NCI-H748 treated with DMSO at 0.1 percent for 48 hours (cell line): ENCODE measurements at places on chromosomes 1 and 21.

GRCh38 chr1:201060586-201060985 lies 37.1 kb upstream of the KIF21B start:
- DNase-seq: no peak

- DNase-seq: no peak
These were observed 129.9 kb upstream of the NEGR1 start for GRCh38 chr1:72412286-72412685.

- DNase-seq: no peak
These were observed 47.3 kb upstream of the COL18A1 start for GRCh38 chr21:45357436-45358260.

- no peak for DNase-seq
These were observed 628.3 kb downstream of the MATN1 start for GRCh38 chr1:30095051-30095450.

- DNase-seq: no peak
These were observed 194.6 kb upstream of the LMO4 start for GRCh38 chr1:87134061-87134460.

- no peak for DNase-seq
These were observed 221.1 kb upstream of the PBX1 start for GRCh38 chr1:164337885-164338284.

GRCh38 chr1:234722270-234722704 lies 112.3 kb upstream of the IRF2BP2 start:
- no peak for DNase-seq

DNA sequence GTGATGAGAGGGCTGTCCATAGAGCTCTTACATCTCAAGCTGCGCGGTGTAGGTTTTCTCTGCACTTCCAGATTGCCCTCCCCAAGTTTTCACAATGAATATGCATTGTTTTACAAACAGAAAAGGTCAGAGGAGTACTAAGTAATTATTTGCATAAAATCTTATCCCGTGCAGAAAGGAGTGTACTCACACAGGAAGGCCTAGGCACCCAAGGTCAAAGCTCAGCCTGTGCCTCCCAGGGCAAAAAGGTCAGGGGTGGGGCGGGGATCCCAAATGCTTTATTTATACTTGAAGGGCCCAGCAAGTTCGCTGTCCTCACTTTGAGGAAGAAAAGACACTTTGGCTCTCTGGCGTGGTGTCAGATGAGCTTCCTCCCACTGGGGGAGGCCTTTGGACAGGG lies 10.3 kb upstream of the KCNE1 start:
- DNase-seq: no peak

DNA sequence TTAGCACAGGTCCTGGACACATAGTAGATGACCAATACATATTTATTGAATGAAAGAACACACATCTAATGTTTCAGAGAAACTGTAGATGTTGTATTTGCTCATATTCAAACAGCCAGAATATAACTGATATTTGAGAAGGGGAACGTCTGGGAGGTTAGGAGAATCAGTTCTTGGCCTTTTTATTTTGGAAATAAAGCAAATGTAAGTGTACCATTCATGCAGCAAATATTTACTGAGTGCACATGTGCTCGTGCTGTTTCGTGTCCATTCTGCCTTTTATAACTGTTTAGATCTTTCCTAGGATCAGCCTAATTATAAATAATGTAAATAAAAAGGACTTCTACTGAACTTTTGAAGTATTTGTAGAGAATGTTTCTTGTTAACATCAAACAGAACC lies 103.8 kb downstream of the GREM2 start:
- DNase-seq: no peak

DNA sequence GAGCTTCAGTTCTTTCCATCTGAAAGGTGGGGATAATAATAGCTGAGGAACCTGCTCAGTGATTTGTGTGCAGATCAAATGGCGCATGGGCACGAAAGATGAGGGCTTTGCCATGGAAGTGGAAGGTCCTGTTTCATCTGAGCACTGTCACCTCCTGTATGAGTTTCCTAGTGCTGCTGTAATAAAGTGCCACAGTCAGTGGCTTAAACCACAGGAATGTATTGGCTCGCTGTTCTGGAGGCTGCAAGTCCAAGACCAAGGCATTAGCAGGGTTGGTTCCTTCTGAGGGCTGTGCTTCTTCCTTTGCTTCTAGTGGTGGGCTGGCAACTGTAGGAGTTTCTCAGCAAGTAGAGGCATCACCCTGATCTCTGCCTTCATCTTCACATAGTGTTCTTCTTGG lies 51.1 kb upstream of the RBM15 start:
- DNase-seq: no peak

GRCh38 chr1:234197839-234198238 lies 175.4 kb upstream of the COA6 start:
- no peak for DNase-seq

- no peak for DNase-seq
These were observed at the start of gene ADAMTS4 for GRCh38 chr1:161198897-161199431. Gene ADAMTS4 (minus strand): TSS chr1:161199054. CDS start chr1:161198627, 427 bp downstream.

- DNase-seq: no peak
These were observed 26.4 kb downstream of the FAAH start for GRCh38 chr1:46420533-46420915.

GRCh38 chr1:184698016-184698415 lies 56.6 kb downstream of the EDEM3 start:
- no peak for DNase-seq

DNA sequence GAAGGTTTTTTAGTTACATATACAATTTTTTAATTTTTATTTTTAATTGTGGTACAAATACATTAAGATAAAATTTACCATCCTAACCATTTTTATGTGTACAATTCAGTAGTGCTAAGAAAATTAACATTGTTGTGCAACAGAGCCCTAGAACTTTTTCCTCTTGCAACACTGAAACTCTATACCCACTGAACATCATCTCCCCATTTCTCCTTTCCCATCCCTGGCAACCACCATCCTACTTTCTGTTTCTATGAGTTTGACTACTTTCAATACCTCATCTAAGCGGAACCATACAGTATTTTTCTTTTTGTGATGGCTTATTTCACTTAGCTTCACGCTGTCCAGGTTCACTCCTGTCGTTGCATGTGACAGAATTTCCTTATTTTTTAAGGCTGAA lies 54.1 kb downstream of the PALMD start:
- no peak for DNase-seq

DNA sequence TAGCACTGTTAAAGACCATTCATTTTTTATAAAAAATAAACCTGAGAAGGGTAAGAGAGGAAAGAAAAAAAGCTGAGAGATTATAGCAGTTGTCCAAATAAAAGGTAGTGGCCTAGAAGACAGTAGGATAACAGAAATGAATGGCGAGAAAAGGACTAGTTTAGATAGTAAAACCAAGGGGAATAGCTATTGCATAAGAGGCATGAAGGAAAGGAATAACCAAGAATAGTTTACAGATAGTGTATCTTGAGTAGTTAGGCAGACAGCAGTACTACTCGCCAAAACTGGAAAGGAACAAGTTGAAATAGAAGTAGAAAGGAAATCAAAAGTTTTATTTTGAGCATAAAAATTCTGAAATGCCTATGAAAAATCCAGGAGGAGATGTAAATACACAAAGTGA lies 70.5 kb downstream of the EIF4G3 start:
- DNase-seq: no peak

DNA sequence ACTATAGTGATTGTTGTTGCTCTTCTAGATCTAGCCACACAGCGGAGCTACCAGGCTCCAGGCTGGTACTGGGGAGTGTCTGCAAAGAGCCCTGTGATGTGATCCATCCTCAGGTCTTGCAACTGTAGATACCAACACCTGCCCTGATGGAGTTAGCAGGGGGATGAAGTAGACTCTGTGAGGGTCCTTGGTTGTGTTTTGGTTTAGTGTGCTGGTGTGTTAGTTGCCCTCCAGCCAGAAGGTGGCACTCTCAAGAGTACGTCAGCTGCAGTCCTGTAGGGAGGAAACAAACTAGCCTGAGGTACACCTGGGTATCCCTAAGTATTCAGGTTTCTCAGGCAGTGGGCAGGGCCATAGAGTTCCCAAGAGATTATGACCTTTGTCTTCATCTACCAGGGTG lies 81.2 kb upstream of the TMPRSS2 start:
- DNase-seq: no peak

DNA sequence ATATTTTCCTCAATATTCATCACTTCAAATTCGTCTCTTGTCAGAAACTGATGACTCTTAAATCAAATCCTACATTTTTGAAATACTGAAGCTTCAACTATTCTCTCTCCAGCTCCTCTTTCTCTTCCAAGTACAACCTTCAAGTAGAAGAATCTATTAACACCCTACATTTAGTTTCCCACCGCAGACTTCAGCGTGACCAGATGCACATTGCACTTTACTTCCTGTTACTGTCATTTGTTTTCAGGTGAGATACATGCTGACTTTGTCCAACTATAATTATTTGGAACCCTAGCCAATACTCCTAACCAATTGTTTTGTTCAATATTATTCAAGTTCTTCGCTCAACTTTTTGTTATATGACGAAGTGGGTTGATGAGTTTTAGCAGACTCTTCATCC lies 116.0 kb downstream of the MRPL39 start:
- no peak for DNase-seq

- no peak for DNase-seq
These were observed 33.5 kb downstream of the NEK2 start for GRCh38 chr1:211641942-211642341.

GRCh38 chr1:94101613-94102525 lies 19.1 kb downstream of the ABCA4 start:
- DNase-seq: no peak

GRCh38 chr1:58815686-58816071 lies 31.8 kb upstream of the JUN start:
- no peak for DNase-seq

GRCh38 chr1:85379203-85380136 lies 85.5 kb downstream of the DDAH1 start:
- DNase-seq: no peak

GRCh38 chr1:33408093-33408436 lies 22.8 kb downstream of the PHC2 start:
- DNase-seq: no peak

DNA sequence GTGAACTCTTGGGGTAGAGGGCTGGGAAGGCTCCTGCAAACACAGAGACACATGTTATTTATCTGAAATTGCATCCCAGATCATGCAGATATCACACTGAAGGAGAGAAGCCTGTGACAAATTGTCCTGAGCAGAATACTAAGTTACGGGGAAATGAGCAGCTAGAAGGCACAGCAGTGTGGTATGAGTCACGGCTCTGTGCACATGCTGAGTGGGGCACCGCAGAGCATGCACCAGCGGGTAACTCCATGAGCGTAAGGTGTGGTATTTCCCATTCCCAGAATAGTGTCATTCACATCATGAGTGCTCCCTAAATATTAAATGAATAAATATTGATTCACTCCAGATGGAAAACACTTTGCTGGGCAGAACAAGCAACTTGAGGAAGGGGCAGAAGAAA lies 21.3 kb upstream of the FCRL2 start:
- DNase-seq: no peak

GRCh38 chr1:113758631-113759332 lies 504 bp downstream of the PHTF1 start:
- DNase-seq: peak; percentile 69

- no peak for DNase-seq
These were observed 189.6 kb downstream of the SMYD3 start for GRCh38 chr1:246317332-246318035.

GRCh38 chr1:44019466-44019948 lies 11.8 kb downstream of the SLC6A9 start:
- DNase-seq: no peak

GRCh38 chr1:198906739-198907422 lies 268.0 kb downstream of the PTPRC start:
- DNase-seq: no peak

GRCh38 chr1:9486466-9487140 lies 52.7 kb upstream of the SLC25A33 start:
- no peak for DNase-seq

GRCh38 chr1:46489169-46489637 lies 433 bp upstream of the DMBX1 start:
- DNase-seq: no peak

DNA sequence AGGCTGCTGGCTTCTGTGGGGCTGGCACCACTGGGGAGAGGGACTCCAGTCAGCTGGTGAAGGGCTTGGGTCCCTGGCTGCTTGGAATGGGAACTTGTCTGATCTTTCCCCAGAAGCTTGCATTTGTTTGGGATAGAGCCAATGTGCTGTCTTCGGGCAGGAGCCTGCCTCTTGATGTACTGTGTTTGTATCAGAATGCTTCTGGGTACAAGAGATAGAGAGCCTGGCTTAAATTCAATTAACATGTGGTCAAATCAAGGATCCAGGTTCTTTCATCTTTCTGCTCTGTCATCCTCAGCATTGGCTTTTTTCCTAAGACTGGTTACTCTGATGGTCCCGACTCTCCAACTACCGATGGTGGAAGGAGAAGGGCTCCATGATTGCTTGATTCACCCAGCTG lies 16.0 kb upstream of the PROK1 start:
- DNase-seq: no peak

DNA sequence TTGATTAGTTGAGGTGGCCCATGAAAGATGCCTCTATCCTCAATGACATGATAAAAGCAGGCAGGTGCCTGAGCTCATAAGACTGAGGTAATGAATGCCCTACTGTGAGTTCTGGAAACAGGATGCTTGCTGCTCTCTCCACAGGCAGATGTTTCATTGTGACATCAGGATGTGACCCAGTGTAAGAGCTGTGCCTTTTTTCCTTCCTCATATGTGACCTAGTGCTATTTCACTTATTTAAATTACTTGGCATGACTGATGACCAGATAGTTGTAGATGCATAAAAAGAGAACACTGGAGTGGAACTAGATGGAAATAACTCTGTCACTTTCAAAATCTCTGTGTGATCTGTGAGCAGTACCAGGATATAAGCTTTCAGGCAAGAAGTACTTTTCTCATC lies 31.9 kb downstream of the KIF14 start:
- no peak for DNase-seq

- DNase-seq: no peak
These were observed 329.3 kb upstream of the NR5A2 start for GRCh38 chr1:199698222-199698621.

- peak; percentile 40 for DNase-seq
These were observed 103.4 kb upstream of the VAMP3 start for GRCh38 chr1:7667625-7668218.

DNA sequence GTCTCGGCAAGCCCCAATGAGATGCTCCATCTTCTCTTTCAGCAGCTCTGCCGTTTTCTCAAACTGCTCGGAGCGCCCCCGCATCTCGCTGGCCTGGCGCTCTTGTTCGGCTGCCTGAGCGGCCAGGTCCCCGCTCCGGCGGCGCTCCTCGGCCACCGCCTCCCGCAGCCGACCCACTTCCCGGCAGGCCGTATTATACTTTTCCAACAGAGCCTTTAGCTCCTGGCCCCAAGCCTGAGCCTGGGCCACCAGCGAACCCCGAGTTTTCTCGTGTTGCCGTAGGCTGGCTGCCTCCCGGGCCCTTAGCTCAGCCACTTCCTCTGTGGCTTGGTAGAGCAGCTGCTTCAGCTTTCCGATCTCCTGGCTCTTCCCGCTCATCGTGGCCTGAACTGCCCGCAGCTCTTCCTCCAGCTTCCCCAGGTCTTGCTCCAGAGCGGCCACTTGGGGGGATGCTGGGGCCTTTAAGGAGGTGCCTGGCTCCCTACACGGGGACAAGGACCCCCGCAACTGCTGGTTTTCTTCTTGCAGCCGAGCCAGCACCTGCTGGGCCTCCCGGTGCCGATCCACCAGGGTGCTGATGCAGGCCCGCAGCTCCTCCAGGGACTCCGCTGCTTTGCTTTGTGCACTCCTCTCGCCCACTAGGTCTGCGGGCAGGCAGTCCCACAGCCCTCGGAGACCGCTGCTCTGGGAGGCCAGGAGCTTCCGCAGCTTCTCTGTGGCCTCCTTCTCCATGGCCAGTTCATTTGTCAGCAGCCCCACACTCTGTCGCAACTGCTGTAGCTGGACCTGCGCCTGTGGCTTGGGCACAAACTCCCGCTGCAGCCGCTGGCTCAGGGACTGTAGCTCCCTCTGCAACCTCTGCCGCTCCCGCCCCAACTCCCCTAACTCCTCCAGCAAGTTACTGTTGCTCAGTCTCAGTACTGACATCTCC lies 13.4 kb upstream of the PIAS3 start:
- no peak for DNase-seq
